ENCODE measurements at places on chromosomes 3 and 15.

DNA sequence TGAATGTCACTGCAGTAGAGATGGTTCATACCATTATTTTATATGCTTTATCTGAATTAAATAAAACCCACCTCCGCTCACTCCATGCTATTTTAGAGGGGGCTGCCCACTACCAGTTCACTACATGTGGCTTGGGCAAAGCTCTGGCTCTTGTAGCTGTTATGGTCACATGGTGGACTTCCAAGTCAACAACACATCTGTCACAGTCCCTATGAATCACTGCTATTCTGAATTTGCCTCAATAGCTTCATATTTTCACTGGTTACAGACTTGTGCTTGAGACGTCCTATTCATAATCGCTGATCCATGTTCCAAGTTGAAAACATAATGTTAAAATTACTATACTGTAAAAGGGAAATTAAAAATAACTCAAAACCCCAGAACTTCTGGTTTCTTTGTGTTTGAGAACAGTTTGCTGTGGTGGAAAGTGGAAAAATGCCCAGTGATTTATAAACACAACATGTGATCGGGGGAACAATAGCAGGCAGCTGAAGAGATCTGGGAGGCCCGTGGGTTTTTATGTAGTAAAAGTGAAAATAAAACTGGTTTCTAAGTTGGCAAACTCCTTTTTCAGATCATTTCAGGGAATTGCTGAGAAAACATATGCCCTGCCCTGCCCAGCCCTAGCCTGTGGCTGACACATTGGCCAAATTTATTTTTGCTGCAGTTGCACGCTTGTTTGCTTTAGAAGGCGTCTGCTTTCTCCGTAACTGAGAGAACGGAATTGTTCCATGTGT lies 128.8 kb upstream of the PRR23C start:
- DNase-seq: peak; percentile 14

- DNase-seq: no peak
Measured at GRCh38 chr15:31275331-31276262, 51.0 kb upstream of the KLF13 start.

DNA sequence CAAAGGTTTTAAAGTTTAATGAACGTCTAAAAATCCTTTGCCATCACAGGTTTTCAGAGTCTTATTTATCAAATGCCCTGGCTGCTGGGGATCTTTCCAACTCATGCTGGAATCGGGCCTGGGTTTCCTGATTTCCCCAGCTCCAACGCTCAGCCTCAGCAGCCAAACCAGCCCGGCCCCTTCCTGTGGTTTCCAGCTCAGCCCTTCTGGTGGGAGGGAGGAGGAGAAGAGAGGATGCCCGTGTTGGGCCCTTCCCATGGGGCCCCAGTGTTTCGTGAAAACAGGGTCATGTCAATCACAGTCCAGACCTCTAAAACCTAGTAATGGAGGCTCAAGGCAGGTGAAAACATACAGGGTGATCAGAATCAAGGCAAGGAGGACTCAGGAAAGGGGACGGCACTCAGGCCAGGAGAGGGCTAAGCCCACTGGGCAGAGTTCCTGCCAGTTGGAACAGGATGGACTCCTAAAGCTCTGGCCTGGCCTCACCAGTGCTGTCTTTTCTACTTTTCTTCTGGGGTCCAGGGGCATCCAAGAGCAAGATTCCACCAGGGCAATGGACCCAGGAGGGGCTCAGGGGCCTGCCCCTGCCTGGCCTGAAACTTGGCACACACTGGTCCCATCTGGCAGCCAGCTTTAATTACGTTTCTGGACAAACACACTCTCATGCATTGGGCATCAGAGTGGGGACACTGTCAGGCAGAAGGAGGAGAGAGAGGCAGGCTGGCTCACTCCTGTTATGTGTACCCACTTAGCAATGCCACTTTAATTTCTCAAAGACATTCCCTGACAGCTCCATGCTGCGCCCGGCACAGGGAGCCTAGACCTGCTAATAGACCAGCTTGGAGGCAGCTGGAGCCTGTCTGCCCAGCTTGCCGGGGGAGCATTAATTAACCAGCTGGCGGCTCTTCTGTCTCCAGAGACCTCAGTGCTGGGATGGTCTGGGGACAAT lies 194.6 kb downstream of the FAM43A start:
- DNase-seq: peak; percentile 64

DNA sequence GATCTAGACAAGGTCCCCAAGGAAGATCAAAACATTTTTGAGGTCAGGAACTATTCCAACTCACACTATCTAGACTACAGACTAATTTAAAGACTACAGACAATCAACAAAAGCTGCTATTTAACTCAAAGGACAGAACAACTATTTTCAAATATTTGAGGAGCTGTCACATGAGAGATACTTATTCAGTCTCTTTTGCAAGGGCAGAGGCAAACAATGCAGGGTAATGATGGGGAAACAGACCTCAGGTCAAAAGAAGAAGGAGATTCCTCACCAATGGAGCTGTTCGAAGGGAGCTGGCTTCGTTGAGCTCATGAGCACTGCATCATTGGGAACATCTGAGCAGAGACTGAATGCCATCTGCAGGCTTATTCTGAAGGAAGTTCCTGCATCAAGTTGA lies 231.9 kb downstream of the DTWD1 start:
- DNase-seq: no peak

GRCh38 chr3:66644549-66644948 lies 143.7 kb upstream of the LRIG1 start:
- no peak for DNase-seq
